ENCODE measurements at places on chromosomes 2 and 18.

- DNase-seq, result no peak
Observed at GRCh38 chr18:68728081-68728700, 13.3 kb upstream of the TMX3 start.

DNA sequence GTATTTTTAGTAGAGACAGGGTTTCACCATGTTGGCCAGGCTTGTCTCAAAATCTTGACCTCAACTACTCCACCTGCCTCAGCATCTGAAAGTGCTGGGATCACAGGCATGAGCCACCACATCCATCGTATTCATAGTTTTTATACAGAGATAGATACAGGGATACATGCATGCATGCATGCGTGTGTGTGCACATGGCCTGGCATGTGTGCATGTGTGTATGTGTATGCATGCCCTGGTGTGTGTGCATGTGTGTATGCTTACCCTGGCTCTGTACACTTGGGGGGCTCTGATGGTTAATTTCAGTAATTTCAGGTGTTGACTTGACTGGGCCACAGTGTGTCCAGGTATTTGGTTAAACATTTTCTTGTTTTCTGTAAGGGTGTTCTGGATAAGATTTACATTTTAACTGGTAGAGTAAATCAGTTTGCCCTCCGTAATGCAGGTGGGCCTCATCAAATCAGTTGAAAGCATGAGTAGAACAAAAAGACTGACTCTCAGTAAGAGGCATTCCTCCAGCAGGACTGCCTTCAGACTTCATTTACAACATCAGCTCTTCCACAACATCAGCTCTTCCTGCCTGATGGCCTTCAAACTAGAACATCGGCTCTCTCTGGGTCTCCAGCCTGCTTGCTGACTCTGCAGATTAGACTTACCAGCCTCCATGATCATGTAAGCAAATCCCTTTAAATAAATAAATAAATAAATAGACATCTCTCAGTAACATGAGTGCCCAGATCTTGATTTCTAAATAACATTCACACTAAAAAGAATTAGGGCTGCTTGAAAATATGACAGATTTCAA, 30.8 kb downstream of the SESTD1 start:
- DNase-seq, result no peak

GRCh38 chr2:171957061-171957460, 34.8 kb downstream of the HAT1 start:
- no peak for DNase-seq

DNA sequence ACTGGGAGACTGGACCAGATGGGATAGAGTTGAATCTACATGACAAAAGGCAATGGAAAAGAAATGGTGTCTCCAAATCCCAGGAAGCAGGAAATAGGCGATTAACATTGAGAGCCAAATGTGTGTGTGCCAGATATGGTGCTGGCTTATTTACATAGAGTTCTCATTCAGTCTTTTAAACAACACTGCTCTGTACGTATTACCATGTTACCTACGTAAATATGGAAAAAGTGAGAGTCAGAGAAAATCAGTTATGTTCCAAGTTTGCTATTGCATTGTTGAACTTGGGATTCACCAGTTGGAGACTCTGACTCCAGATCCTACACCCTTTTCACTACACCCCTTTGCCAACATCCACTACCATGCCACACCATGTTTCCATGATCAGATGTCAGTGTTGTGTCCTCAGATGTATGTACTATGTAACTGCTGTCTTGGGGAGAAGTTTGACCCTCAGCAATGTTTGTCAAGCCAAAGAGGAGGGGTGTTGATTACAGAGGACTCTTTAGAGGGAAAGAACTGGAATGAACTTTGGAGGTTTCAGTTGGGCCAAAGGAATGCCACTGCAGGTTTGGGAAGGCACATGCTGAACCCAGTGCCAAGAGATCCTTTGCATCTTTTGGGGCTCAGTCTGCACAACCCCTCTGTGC, 19.6 kb upstream of the GREB1 start:
- DNase-seq, result no peak

DNA sequence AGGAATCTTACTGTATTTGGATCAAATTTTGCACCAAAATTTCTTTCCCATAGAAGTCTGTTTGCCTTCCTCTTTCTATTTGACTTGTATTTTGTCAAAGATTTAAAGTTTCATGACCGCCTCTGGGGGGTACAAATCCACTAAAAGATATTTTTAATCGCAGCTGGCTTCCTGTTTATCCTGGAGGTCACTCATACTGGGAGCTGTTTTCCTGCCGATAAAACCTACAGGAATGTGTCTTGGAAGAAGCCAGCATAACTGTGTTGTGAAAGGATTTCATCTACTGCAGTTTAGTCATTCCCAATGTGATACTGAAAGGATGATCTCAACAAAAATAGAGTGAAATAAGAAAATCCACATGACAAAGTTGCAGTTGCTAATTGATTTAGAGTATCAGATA, 184.0 kb downstream of the RIT2 start:
- peak; percentile 35 for DNase-seq

DNA sequence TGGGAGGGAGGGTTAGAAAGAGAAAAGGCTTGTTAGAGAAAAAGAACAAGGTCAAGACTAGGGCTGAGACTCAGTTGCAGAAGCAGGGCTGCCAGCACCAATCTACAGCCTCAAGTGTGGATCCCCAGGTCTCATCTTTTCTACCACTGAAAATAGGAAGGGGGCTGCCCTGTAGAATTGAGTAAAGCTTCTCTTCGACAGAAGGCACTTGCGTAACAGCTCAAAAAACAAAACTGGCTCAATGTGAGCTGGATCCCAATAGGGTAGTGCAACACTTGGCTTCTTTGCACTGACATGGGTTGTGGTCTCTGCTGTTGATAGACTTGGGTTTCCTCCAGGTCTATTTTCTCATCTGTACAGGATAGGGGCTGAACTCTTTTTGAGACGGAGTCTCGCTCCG, 1.8 kb upstream of the MPV17 start:
- DNase-seq, result no peak

- DNase-seq, result no peak
Observed at GRCh38 chr18:9062418-9062751, 40.1 kb upstream of the NDUFV2 start.

- no peak for DNase-seq
Observed at GRCh38 chr2:230323385-230324106, 3.4 kb upstream of the SP140L start.

GRCh38 chr2:141517852-141518421, 612.9 kb downstream of the LRP1B start:
- DNase-seq, result no peak

DNA sequence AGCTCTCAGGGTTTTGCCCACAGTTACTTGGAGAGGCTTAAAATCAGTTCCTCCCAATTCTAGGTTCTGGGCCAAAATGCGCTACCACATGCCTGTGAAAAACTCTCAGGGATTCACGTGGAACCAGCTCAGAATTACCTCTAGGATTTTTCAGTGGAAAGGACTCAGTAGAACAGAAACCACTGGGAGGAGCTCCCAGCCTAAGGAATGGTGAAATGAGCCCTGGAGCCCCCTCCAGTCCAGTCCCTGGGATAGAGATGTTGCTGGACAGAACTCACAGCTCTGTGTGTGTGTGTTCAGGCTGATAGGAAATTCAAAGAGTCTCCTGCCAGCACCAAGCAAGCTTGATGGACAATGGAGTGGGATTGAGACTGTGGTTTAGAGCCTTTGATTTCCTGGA, 21.1 kb upstream of the SLC9A4 start:
- no peak for DNase-seq

DNA sequence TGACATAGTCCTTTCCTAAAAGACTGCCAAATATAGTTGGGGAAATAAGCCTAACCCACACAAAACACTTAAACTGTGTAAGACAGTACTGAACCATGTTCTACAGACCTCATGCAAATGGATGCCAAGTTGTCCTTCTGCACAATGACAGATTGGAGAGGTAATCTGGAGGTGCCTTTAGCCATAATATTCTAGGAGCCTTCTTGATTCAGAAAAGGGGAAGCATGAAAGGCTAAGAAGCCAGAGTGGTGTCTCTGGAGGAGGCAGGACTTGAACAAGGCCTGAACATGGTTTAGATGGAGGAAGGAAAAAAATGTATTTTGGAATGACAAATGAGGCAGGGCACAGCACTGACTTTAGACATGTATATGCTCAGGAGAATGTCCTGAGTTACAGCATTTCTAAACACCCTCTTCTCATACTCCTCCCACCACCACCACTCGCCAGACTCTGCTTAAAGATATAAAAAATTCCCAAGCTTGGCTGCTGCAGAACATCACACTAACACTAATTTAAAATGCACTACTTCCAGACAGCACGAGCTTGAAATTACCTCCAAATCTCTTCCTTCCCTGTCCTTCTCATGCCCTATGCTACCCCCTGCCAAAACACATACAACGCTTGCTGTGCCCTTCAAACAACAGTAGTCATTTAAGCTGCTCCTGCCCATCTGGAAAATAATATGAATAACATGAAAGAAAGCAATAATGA, 110.4 kb downstream of the ANKRD44 start:
- no peak for DNase-seq

DNA sequence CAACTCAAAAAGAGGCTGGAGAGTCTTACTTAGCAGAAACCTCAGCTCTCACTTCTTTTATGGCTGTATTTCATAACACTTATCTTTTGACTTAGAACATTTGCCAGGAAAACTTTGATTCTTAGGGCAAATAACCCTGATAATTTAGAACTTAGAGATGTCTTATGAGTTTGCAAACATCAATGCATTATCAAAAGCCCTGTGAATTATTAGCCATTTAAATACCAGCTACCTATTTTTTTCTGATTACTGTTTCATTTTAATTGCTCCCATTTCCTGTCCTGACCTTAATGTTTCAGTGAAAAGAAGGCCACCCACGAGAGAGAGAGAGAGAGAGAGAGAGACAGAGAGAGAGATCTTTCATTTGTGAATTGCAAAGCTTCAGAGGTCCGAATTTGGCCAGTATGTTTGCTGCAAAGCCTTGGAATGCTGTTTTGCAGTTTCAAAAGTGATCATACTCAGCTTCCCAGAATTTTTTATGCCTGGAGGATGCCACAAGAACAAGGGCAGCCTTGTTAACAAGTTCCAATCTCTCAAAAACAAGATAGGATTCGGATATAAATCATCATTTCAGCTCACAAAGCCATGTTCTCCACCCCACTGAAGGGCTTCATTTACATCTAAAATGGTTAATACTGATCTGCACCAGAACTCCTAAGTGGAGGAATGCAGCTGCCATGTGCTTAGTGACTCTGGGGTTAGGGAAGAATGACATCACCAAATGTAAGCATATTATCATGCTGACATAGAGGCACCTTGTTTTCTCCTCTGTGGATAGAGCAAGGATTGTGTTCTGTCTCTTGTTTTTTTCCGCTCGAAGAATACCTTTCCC, 478.2 kb downstream of the ARHGAP15 start:
- no peak for DNase-seq

DNA sequence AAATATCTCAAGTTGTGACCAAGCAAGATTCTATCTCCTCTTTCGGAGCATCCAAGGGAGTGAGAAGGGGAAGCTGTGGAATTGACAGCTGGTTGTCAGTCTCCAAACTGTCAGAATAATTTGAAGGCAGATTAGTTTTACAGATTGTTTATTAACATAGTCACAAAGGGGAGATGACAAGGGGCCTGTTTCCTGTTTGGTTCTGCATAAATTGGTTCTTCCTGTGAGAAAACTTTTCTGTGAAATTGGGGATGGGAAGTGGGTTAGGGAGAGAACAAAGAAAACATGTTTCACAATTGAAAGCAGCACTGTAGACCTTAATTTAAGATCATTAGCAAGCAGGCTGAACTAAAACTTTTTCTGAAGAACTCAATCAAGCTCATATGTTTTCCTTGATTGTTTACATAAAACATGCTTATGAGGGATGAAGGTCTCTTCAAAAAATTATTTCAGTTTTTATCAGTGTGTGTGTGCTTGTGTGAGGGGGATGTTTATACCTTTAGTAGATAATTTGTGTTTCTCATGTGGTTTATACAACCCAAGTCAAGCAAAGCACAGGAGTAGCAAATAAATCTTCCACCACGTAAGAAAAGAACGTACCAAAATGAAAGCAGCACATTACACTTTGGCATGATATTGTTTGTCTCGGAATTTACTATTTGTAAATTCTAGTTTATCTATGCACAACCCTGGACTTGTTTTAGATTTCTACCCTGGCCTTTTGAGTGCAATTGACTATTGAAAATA, 604.9 kb upstream of the CDH2 start:
- no peak for DNase-seq

DNA sequence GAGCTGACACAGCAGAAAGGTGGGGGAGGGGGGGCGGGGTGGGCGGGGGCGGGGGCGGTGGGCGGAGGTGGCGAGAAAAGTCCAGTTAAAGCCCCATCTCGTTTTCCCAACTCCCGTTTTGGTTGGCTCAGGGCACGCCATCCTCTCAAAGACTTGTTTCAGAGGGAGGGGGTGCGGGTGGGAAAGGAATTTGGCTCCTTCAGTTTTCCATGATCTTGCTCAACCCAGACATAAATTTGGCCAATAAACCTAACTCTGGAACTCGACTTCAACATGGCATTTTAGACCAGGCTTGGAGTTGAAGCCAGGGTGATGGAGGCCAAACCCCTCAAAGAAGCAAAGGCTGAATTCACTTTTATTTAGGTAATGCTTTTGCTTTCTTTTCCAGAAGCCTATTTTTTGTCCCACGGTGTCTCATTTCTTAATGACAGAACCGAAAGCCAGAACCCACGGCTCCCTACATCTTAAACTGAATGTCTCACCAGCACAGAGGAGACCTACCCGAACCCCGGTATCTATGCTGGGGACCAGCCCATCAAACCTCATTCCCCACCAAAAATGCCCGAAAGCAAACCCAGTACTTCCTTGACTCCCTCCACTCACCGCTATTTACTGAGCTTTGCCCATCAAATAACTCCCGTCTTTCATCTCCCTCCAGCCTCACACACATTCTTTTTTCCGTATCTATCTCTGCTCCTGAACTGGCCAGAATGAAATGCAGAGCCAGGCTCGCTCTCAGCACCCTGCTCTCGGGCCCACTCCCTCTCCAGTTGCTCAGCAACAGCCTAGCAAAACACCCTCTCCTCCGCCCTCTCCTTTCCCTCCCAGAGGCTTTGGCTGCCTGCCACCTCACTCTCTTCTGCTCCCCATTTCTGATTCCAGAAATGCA, 4.3 kb downstream of the IGFBP5 start:
- DNase-seq, result no peak

DNA sequence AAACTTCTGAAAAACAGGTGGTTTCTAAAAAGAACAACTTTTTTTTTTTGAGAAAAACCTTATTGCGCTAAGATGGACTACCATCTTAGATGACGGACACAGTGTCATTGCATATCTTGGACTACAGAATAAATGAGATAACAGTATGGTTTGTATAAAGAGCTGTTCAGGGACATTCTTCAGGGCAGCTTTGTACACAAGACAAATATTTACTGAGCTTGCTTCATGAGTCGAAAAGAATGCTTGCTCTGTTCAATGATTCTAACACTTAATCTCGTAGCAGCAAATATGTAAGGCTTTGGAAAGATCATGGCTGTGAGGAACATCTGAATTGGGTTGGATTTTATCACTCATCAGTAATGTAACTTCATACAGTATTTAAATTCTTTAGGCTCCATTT, 282.5 kb upstream of the CWC22 start:
- DNase-seq, result no peak

- no peak for DNase-seq
Observed at GRCh38 chr2:74001121-74001520, 16.4 kb downstream of the TET3 start.

GRCh38 chr2:158729451-158729850, 65.7 kb upstream of the DAPL1 start:
- DNase-seq, result no peak

GRCh38 chr2:172380436-172381274, 46.7 kb upstream of the ITGA6 start:
- no peak for DNase-seq

GRCh38 chr2:165582863-165583506, 113.5 kb downstream of the CSRNP3 start:
- no peak for DNase-seq

GRCh38 chr2:119076713-119077112, 81.8 kb downstream of the C1QL2 start:
- DNase-seq, result no peak
